ENCODE measurements at places on chromosomes 16 and 17. TPM values are rescaled to one million over a fixed set of nuclear protein-coding genes. Genes with fewer than 3 reads are reported as not detected.

CDYL2 gene
- total RNA-seq: 60.8 TPM

C16orf92 gene
- total RNA-seq: not detected

CDH5 gene
- total RNA-seq: not detected

KNOP1 gene
- 24.4 TPM for total RNA-seq

RNF157 gene
- 73.0 TPM for total RNA-seq

CMTM2 gene
- 1.6 TPM for total RNA-seq

MYH4 gene
- not detected for total RNA-seq

KRT32 gene
- total RNA-seq: not detected
